ENCODE measurements at places on chromosomes 4 and X.

DNA sequence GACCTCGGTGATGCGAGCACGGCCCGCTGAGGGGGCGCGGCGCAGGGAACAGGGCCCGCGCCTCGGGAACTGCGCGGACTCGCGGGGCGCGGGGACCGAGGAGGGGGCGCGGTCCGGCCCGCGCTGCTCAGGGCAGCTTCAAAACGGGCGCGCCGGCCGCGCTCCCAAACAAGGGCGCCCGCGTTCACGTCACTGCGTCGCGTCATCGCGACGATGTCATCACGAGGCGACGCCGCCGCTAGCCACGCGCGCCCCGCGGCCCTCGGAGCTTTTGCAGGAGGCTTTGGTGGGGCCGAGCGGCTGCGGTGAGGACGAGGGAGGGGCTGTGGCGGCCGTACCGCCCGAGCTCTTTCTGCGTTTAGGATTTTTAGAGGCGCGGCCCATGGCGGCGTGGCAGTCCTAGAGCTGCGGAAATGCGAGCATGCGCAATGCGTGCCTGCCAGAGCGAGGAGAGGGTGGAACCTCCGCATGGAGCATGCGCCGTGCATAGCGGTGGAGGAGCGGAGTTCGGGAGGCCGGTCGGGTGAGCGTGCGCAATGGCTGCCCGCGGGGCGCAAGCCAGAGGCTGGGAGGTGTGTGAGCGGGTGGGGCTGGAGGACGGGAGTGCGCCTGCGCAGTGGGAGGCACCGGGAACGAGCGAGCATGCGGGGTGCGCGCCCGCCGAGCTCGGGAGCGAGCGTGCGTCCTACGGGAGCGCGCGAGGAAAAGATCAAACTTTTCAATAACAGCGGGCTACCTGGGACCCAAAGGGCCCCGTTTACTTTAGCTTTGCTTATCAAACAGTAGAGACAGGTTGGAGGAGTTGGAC is at the start of gene PPP2R3B:
TSS of gene PPP2R3B (minus strand) at position 140 of the 808 bp plus-strand sequence. CDS start 216 bp downstream, outside the sequence.
- no peak for DNase-seq

DNA sequence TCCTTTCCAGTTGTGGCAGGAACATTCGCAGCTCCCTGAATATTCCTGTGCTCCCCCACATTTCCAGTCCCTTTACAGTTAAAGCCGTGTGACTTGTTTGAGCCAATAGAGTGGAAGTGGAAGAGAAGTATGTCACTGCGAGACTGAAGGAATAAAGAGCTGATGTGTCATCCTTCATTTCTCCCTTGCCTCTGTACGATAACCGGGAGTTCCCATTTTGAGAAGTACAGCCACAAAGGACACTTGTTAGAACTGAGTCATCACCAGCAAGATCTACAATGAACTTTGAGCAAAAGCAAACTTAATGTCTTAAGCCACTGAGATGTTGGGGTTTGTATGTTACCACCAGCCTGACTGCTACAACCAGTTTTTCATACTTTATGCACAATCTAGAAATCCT is 92.3 kb downstream of the SPRY1 start:
- no peak for DNase-seq

- DNase-seq: no peak
These were observed 185.3 kb upstream of the TAPT1 start for GRCh38 chr4:16411501-16412085.

DNA sequence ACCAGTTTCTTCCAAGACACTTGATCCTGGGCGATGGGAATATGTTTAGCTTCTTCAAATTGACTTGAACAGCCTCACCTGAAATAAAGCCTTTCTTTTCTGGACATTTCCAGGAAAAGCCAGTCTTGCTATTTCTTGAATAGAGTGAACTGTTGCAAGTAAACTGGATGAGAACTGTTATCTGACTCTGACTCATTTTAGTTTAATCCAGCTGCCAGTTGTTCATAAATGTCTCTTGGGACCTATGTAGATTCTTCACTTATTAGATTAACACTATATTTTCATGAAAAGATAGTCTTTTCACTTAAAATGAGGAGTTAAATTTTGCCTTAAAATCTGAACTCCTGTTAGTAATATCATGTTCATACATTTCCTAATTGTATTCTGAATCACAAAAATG is 615.4 kb upstream of the GALNT7 start:
- DNase-seq: no peak

- DNase-seq: no peak
These were observed 7.3 kb upstream of the DHRSX start for GRCh38 chrX:2507904-2508627.

- DNase-seq: no peak
These were observed 904.2 kb downstream of the STPG2 start for GRCh38 chr4:97238956-97239666.

- no peak for DNase-seq
These were observed 200.2 kb upstream of the FAM47A start for GRCh38 chrX:34332334-34332733.

DNA sequence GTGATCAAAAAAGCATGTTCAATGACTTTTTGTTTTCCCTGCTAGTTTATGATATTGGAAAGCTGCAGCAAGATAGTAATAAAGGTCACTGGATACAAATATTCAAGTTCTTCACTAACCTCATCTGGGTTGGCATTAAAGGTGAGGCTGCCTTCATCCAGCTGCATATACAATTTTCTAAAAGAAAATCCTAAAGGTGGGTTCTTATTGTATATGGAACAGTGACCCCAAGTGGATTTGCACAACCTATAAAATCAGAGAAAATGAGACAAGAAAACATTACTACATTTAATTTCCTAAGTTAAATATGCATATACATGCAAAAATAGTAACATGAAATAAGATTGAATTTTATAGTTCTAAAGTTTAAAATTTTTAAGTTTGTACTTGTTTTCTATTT is 23.9 kb downstream of the FBXO8 start:
- no peak for DNase-seq

DNA sequence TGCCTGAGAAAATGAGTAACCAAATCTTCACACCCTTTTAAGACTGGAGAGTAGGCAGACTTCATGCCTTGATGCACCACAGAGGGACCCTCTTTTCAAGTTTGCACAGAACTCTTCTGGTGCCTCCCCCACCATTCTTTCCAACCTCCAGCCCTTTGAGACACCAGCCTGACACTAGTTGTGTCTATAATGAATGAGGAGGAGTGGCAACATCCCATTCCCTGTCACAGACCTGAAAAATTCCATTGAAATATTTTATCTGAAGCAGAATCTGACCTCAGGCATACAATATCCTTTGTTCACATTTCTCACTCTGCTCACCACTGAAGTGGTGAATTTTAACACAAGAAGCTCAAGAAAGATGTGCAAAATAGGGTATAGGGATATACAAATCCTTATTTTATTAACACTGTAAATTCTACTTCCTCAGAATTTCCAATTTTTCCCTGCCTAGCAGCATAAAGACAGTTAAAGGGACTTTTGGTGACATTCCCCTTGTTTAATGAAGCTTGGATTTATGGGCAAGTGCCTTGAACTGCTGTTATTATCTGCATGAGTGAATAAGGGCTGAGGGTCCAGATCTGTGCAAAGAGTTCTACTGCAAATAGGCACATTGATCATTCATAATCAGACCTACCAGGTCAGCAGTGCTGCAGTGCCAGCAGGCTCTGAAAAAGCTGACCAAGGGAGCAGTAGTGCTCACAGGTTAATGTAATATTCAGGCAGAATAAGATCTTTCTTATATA is 149.9 kb upstream of the PAQR3 start:
- DNase-seq: no peak

DNA sequence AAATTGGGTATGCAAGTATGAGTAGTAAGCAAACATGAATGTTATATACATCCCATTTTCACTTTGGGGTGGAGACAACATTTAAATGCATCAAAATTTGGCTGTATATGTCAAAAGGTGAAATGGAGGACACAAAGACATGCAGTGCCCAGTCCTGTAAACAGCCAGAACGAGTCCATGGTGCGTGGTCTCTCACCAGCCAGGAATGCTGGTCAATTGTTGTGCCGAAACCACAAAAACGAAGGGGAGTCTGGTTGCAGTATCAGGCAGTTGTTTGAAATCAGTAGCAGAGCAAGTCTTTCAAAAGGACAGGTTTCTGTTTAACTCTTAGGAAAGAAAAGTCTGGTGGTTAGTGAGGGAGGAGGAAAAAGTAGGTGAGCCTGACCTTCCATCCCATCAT is 22.3 kb upstream of the RNF150 start:
- DNase-seq: no peak

DNA sequence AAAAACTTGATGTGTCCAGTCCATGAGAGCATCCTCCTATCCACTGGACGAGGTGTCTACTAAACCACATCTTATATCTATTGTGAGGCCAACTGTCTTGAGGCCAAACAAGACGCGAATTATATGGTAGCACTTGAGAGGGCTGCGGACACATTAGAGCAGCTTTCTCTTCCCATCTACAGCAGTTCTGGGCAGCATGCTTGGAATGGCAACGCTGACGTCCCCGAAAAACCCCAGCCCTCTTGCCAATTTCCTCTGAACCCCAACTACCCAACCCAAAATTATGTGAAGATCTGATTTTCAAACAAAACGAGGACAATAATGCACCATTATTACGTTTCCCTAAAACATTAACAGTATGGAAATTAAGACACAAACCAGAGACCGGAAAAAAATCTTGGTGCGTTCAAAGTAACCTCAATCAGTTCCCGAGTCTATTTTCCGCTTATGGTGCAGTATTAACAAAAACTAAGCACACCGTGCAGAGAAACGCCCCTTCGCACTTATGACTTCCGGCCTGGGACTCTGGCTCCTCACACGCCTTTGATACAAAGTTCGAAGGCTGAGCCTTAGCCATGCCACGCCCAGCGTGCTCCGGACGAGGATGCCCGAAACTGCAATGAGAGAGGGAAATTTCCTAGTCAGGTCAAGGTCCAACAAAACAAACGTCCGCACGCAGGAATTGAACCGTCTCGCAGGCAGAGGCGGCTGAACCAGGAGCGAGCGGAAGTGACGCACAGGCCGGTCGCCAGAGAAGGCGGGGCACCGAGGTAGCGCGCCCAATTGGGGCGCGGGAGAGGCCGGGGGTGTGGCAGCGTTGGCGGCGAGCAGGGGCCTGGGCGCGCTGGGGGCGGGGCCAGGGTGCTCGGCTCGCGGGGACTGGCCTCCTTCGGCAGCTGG is 458 bp upstream of the AP1AR start:
- DNase-seq: peak; percentile 71

DNA sequence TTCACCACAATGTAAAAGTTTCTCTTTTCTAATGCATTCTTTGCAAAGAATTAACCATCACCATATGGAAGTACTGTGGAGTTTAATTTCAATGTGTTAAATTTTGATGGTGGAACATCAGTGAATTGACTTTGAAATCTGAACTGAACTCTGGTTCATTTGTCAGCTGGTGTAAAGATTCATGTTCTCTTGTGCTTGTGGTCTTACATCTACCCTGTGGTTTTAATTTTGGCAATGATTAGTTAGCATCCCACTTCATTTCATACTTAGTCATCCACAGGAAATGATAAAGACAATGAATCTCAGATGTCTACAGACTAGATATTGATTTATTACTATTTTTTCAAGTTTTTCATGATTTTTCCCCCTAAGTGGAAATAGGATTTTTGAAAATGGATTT is 77.8 kb downstream of the GRID2 start:
- no peak for DNase-seq

DNA sequence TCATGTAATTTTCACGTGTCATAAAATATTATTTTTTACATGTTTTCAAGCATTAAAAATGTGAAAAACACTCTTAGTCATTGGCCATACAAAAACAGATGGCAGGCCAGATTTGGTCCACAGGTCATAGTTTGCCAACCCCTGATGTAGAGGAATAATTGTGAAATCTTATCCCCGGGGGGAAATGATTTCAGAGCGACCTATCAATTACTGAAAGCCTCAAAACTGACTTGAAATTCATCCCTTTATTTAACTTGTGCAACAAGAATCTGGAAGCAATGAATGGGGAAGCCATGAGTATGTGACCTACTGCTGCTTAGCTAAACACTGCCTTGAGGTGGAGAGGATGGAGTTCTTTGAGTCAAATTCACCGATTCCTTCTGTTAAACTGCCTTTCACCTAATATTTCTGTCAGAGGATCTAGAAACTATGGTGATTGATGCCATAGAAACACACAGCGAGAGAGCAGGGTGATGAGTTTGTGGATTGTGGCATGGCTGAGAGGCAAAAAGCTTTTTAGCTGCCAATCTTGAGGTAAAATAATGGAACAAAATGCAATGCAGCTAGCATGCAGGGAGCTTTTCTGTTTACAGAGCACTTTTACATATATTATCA is 30.3 kb upstream of the BRS3 start:
- no peak for DNase-seq

- no peak for DNase-seq
These were observed 743.8 kb downstream of the FAT4 start for GRCh38 chr4:126058596-126058995.

GRCh38 chrX:153395613-153396319 is 5.4 kb downstream of the PNMA6E start:
- no peak for DNase-seq

- DNase-seq: no peak
These were observed 98.7 kb upstream of the GRIA3 start for GRCh38 chrX:123085311-123085940.

GRCh38 chrX:6644411-6644810 is 109.5 kb upstream of the VCX3A start:
- DNase-seq: no peak

DNA sequence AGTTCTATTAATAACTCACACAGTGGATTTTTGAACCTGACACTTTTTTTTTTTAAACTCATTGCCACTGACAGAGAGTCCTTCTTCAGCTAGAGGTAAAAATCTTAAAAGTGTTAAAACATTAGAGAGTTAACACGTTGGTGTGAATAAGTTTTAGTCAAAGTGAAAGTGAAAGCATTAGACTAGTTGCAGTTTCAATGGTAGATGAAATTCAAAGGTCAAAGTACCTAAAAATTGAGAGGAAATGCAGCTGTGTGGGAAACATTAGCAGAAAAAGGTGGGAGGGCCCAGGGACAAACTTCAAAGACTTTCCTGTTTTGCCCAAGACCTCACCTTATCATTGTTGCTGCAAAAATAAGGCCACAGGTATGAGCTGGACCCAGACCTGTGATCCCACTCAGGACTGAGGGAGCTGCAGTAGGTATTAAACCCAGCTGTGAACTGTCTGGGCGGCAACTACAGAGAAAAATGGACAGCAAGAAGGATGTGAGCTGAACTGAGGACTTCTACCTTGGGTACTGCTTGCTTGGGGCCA is 17.6 kb upstream of the GABRA4 start:
- DNase-seq: no peak

DNA sequence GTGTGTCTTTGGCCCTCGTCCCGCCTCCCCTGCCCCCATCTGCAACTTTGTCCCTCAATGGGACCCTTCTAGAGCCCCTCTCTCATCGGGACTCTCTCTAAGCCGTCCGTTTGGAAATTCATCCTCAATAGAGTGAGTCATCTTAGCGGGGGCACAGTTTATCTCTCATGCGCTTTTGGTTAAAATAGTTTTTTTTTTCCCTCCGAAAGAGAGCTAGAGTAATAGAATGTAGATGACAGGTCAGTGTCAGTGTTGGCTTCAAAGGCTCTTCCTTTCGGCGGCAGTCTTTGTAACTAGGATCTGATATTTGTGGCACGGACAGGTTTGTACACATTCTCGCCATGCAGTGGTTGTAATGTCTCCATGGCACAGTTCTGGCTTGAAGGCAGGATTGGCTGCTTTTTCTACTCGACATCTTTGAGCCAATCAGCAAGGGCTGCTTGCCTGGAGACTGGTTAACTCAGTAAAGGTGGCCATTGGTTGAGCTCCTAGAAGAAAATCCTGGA is 989 bp downstream of the N4BP2 start:
- peak; percentile 56 for DNase-seq

GRCh38 chr4:70842761-70843435 is 3.2 kb upstream of the GRSF1 start:
- DNase-seq: no peak
